ENCODE measurements at places on chromosomes 12 and 14.

- no peak for DNase-seq
Measured at GRCh38 chr14:50233166-50233950, 2.0 kb upstream of the SOS2 start.

- DNase-seq: peak; percentile 15
Measured at GRCh38 chr12:121190523-121191031, 19.4 kb upstream of the P2RX4 start.

GRCh38 chr12:24102676-24103075, 153.2 kb upstream of the SOX5 start:
- no peak for DNase-seq

DNA sequence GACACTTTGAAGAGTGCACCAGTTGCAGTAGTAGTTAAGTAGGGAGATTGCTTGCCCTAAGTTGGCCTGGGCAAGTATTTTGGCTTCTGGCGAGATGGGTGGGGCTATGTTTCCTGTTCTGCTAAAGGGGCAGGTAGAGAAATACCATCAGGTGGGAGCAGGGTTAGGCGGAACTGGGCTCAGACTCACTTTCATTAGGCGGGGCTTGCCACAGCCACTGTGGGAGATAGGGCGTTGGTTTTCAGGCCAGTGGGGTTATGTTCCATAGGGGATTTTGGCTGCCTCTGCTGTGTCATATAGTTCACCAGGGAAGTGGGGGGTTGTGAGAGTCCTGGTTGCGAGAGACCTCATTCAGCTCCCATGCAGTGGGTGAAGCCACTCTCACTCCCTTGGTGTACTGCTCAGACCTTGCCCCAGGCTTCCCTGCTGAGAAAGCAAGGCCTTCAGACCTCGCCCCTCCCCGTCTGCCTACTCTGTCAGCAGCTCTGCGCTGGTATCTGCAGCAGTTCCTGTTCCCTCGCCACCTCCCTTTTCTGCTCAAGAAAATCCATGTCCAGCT, 43.3 kb downstream of the AEBP2 start:
- no peak for DNase-seq

DNA sequence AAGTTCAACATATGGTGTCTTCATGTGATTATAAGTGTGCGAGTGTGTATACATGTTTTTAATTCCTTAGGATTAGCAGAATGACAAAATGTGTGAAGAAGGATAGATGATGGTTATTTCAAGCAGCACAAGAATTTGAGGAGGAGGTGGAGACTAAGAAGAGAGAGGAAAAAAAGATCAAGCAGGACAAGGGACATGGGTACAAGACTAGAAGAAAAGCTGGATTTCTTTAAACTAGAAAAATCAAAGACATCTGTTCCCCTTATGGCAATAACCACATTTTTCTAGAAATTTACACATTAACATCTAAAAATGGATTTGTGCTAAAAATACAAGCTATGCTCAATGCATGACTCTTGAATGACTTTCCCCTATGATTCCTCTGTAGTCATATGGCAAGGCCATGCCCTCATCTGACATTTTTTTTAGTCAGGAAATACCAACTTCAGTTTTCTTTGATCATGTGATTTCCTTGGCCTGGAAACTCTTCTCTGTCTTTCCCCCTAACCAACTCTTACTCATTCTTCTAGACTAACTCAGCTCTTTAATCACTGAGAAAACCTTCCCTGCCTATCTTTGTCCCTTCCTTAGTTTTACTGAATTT, 435.8 kb downstream of the NRXN3 start:
- no peak for DNase-seq

GRCh38 chr14:31941487-31941886, 135.6 kb upstream of the ARHGAP5 start:
- no peak for DNase-seq

GRCh38 chr12:93358058-93358457, 19.7 kb upstream of the NUDT4 start:
- no peak for DNase-seq

DNA sequence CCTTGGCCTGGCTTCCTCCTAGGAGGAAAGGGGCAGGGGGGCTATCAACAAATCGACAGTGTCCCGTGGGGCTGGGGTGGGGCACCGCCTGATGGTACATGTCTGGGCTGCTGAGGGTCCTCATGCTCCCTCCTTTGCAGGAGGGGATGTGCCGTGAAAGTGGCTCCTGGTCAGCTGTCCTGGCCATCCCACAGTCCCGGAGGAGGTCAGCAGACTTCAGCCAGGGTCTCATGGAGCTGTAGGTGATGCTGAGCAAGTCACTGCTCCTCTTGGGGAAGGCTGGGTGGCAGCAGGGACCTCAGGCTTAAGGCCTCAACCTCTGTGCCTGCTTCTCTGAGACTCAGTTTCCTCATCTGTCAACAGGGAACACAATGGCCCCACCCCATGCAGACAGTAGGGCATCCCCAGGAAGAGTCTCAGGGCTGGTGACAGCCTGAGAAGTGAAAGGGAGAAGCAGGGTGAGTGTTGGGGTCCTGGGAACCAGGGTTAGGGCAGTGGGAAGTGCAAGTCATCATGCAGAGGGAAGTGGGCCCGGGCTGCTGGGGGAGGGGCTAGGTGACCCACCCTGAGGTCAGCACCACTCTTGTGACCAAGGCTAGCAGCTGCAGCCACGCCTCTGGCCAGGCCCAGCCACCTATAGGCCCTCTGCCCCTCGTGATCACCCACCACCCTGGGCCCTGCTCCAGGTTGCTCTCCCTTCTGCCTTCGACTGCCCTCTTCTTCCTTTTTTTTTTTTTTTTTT, 4.4 kb upstream of the TNFAIP2 start:
- no peak for DNase-seq

GRCh38 chr12:64663015-64663414, 52.7 kb downstream of the RASSF3 start:
- no peak for DNase-seq

DNA sequence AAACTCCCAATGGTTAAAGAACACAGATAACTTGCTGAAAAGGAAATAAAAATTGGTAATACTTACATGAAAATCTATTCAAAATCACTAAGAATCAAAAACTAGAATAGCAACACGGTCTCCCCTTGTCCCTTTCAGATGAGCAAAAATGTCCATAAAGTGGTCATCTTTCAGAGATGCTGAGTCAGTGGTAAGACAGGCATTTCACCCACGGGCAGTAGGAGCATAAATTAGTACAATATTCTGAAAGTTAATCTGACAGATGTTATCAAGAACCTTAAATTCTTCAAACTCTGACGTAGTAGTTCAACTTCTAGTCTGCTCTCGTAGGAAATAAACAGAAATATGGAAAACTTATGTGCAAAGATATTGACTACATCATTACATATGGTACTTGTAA, 33.1 kb upstream of the GNPNAT1 start:
- no peak for DNase-seq

DNA sequence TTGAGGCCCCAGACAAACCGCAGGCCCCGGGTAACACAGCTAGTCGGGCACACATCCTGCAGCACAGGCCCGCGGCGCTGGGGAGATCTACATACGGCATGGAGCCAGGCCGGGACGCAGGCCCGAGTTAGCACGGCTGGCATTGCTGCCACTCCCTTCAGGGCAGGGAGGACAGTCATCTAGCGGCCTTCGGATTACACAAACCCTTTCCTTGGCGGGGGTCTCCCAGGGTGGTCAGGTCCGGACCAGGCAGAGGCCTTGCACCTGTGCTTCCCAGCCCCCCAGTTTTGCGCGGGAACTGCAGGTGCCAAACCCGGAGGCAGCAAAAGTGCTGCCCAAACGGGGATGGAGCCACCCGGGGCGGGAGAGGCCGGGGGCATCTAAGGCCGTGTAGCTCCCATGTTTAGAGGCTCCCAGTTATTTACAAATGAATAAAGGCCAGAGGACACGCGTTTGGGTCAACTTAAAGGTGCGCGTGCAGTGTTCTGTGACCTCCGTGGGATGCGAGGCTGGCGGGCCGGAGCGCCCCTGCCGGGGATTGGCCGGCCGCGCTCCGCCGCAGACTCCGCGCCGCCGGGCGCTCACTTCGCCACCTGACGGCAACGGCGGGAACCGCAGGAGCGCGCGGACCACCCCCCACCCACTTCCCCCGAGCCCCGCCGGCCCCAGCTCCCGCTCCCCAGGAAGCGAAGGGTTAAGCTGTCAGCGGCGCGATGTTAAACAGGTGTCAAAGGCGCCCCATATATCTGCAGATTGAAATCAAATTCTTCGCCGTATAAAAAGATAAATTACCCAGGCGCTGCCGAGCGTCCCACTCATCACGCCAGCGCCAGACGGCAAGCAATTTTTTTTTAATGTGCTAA, 18.1 kb downstream of the VSX2 start:
- DNase-seq: peak; percentile 55

GRCh38 chr12:5022465-5023061, 21.1 kb upstream of the KCNA5 start:
- no peak for DNase-seq

GRCh38 chr12:112573141-112573540, 154.4 kb downstream of the PTPN11 start:
- DNase-seq: no peak

DNA sequence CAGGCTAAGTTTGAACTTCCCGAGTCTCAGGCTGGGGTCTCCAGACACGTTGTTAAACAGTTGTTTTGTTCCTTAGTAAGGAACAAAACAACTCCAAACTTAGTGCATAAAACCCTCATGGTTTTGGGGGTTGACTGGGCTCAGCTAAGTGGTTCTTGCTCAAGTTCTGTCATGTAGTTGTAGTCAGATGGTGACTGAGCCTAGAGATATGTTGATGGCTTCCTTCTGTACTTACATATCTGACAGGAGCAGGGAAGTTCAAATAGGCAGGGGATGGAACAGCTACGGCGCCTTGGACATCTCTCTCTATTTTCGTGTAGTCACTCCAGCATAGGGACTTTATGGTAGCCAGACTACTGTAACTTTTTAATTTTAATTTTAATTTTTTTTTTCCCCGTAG, 45.7 kb downstream of the SPATS2 start:
- DNase-seq: no peak

- no peak for DNase-seq
Measured at GRCh38 chr14:104346608-104347007, 208.2 kb downstream of the KIF26A start.

GRCh38 chr12:108646600-108647579, 13.2 kb upstream of the SELPLG start:
- no peak for DNase-seq

GRCh38 chr12:116299665-116300328, 22.3 kb upstream of the MED13L start:
- DNase-seq: no peak

- no peak for DNase-seq
Measured at GRCh38 chr12:32273712-32274111, 125.6 kb upstream of the FGD4 start.

- DNase-seq: no peak
Measured at GRCh38 chr12:28459481-28459880, 269.2 kb downstream of the CCDC91 start.

DNA sequence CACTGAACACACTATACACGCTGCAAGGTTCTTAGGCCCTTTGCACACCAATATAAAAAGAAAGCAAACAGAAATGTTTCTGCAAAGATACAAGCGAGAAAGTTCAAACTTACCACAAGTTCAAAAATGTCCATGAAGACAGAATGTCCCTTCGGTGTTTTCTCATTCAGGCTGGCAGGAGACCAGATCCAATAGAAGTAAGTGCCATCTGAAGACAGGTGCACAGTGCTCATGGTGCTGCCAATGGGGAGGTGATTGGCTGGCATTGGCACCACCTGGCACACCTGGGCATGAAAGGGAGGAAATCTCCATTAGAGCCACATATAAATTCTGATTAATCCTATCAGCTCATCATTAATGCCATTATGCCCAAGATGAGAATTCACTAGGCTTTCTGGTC, 76.3 kb downstream of the HECTD4 start:
- DNase-seq: no peak

GRCh38 chr12:4828176-4828575, 81.5 kb upstream of the KCNA1 start:
- no peak for DNase-seq

DNA sequence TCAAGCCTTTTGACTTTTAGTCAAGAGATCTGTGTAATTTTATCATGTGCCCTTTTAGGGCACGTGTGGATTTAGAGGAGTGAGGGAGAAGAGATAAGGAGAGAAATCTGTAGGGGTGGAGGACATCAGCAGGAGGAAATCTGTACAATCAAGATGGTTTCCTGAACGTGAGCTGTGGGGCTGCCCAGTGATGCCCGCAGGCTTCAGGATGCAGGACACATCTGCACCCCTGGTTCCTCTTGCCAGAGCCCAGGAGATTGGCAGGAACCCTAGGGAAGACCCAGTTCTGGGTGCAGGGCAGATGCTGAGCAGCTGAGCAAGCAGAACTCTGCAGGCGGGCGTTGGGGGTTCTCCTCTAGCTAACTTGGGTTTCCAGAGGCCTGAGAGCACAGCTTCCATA, 11.6 kb upstream of the TESPA1 start:
- DNase-seq: no peak

GRCh38 chr12:93537769-93538168, 34.7 kb upstream of the SOCS2 start:
- no peak for DNase-seq

GRCh38 chr12:108131657-108132126, 2.6 kb downstream of the WSCD2 start:
- no peak for DNase-seq

- DNase-seq: no peak
Measured at GRCh38 chr14:102849526-102850379, 72.5 kb downstream of the TRAF3 start.

DNA sequence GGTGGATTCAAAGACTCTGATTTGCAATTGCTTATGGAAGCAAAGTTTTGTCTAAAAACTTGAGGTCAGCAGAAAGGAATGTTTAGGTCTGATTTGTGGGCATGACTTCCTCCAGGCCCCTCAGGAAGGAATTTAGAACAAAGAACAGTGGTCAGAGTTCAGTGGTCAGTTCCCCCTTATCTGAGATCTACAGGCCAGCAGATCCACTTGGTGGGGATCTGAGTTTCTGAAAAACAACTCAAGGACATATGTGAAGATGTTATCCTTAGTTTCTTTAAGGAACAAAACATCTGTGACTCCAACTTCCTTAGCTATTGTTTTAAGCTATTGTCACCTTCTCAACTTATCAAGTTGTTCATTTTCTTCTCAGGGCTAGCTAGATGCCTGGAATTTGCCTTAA, 28.0 kb upstream of the NAA30 start:
- no peak for DNase-seq

DNA sequence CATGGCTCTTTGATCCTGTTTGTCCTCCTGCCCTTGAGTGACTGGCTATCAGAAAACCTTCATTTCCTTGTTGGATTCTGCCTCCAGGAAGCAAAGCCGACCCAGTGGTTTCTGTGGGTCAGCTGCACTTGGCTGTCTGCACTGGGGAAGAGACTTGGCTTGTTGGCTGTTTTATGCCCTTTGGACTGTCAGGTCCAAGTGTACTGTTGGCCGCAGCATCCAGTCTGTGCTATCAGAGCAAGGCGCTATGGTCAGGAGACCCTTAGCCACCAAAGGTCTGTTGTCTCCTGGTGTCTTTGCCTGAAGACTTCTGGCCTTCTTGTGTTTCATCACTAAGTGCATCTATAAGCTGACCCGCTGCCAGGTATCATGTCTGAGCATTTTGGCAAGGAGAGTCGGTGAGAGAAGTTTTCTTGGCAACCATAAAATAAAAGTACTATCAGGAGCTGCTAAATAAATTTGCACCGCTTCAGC, 177.4 kb upstream of the HIF1A start:
- DNase-seq: no peak

- DNase-seq: no peak
Measured at GRCh38 chr12:63848450-63848849, 4.0 kb downstream of the SRGAP1 start.

- no peak for DNase-seq
Measured at GRCh38 chr12:95545731-95546490, 5.4 kb downstream of the USP44 start.
